ENCODE measurements at places on chromosomes 3 and 15. TPM values are rescaled to one million over a fixed set of nuclear protein-coding genes. Genes with fewer than 3 reads are reported as not detected.
A peak's percentile ranks its signal among the peaks of the same experiment; 100 is the strongest.

DNA sequence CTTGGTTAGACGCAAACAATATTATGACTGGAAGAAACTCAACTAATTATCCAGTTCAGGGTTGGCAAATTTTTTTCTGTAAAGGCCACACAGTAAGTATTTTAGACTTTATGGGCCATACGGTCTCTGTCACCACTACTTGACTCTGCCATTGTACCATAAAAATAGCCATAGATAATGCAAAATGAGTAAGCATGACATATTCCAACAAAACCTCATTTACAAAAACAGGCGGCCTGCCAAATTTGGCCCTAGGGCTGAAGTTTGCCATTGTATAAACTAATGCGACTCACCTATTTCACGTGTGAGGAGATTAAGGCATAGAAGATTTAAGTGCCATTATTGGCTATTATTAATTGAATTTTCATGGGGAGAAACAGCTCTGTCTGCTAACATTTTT lies 116.8 kb upstream of the CNTN6 start:
- H3K27ac ChIP-seq = no peak overlapping the region
- no peaks in the 10 kb centered on the region for H3K4me1 ChIP-seq
- no peak overlapping the region for H3K4me3 ChIP-seq
- DNase-seq = no peak
- no peaks in the 10 kb centered on the region for H3K36me3 ChIP-seq

DNA sequence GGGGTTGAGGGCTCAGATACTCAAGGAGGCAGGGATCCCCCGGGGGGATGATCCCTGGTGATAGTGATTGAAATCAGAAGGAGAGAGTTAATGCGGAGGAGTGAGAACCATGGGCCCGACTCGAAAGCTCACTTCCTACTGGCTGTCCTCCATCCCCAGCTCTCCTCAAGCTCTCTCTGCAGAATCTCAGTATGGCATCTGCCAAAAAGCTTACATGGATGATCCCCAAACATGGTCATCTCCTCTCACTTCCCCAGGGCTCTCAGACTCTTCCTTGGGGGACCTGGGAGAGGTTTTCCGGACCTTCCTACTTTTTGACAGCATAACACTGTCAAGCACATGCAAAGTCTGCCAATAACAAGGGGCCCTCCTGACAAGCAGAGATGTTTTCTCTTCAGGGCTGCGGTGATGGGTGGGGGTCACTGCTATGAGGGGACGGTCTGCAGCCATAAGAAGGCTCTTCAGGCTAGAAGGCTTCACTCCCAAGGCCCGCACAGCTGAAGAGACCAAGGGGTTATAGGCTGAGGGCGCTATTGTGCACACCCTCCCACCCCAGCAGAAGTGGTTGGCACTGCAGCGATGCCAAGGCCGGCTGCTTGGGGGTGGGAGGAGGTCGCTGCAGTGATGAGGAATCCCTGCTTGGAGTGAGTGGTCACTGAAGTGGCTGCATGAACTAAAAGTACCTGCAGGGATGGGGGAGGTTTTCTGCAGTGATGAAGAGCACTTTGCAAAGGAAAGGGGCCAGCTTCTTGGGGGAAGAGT lies 828 bp upstream of the VWA5B2 start:
- no peak for DNase-seq
- H3K4me3 ChIP-seq = no peak overlapping the region
- no peaks in the 10 kb centered on the region for H3K36me3 ChIP-seq
- H3K27ac ChIP-seq = no peak overlapping the region
- H3K27me3 ChIP-seq = peaks cover 36% of the 10 kb centered on the region

- no peak overlapping the region for H3K4me3 ChIP-seq
- H3K36me3 ChIP-seq = no peaks in the 10 kb centered on the region
- no peak overlapping the region for H3K27ac ChIP-seq
- no peak for DNase-seq
Observed at GRCh38 chr3:185042312-185043050, 110.4 kb downstream of the C3orf70 start.

DNA sequence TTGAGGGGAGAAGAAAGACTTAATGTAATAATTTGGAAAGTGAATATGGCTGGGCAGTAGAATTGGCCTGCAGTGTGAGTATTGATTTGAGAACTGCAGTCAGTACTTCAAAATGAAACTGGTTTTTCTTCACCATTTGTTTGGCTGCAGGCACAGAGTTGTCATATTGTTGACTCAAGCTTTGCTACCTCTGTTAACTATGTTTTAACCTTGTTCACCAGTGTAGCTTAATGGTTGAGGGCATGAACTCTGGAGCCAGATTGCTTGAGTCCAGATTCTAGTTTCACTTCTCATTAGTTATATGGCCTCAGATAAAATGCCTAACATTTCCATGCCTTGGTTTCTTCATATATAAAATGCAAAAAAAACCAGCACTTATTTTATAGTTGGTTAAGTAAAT lies 64.1 kb downstream of the CFAP44 start:
- no peak overlapping the region for H3K27ac ChIP-seq
- no peaks in the 10 kb centered on the region for H3K36me3 ChIP-seq
- H3K4me1 ChIP-seq = no peaks in the 10 kb centered on the region
- H3K27me3 ChIP-seq = no peaks in the 10 kb centered on the region
- no peak for DNase-seq
- no peak overlapping the region for H3K4me3 ChIP-seq

DNA sequence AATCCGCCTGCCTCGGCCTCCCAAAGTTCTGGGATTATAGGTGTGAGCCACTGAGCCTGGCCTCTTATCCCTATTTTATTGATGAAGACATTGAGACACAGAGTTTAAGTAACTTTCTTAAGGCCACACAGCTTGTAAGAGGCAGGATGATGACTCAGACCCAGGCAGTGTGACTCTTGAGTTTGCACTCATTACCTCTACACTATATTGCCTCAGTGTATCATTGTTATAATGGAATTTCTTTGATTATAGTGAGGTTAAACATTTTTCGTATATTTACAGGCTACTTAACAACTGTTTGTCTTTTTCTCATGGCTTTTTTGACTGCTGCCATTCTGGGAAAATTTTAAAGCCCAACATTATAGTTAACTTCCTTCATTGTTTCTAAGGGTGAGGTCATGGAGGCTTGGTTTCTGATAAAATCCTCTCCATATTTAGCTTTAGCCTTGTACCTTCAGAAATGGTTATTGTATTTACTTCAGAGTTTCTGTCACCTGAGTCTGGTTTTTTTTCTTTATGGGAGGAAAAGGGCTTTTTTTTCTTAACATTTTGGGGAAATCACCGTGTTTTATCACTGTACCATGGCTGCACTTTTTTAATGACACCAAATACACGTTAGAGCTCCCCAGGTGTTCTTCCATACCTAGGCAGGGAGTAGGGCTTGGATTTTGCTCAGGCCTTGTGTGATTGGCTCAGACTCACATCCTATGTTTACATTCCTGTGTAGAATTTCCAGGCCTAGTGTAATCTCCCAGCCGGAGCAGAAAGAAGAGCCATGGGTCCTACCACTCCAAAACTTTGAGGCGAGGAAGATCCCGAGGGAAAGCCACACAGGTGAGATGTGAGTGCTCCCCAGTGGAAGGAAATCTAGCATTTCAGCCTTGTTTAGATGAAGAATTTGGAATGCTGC lies 6.3 kb downstream of the ZNF774 start:
- H3K4me1 ChIP-seq = peaks cover 4% of the 10 kb centered on the region
- DNase-seq = peak; percentile 73
- no peaks in the 10 kb centered on the region for H3K36me3 ChIP-seq
- peak overlapping the region; percentile 75 for H3K27ac ChIP-seq

The CELSR3 gene
- 1.3 TPM for total RNA-seq

DNA sequence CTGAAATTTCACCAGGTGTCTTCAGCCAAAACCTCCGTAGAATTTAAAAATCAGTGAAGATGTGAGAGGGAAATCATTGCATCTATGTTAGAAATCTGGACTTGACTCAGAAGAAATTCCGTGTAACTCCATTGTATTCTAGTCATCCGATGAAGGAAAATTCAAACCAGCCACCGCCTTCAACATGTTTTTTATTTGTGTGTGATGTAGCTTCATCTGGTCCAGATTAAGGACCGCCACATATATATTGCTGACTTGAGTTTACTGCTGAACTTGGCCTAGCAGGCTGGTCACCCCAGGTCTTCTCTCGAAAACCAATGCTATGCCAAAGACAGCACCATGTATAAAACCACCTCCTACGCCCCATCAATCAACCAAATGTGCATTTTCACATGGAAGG lies 120.9 kb downstream of the FOXP1 start:
- DNase-seq = no peak
- H3K27ac ChIP-seq = no peak overlapping the region
- no peaks in the 10 kb centered on the region for H3K4me1 ChIP-seq
- H3K4me3 ChIP-seq = no peak overlapping the region
- H3K36me3 ChIP-seq = no peaks in the 10 kb centered on the region
- no peaks in the 10 kb centered on the region for H3K27me3 ChIP-seq

The DAZL gene
- not detected for total RNA-seq

- no peak overlapping the region for H3K4me3 ChIP-seq
- H3K27me3 ChIP-seq = no peaks in the 10 kb centered on the region
- no peaks in the 10 kb centered on the region for H3K36me3 ChIP-seq
- H3K4me1 ChIP-seq = peaks cover 5% of the 10 kb centered on the region
- no peak overlapping the region for H3K27ac ChIP-seq
- DNase-seq = no peak
Observed at GRCh38 chr3:31178467-31178866, 284.0 kb upstream of the GADL1 start.

DNA sequence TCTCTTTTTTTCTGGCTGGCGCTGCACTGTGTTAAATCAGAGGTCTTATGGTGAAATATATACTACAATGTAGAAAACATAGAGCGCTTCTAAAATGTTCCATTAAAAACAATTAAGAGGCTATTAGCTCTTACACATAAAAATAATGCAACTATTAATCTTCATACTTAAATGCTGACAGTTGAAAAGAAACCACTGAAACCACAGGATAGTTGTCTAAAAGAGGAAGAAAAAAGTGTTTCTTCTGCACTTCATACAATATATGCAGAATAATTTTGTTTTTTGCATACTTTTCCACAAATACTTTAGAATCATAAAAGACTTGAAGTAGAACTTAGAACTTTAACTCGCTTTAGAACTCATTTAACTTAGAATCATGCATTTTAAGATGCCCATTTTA lies 170.5 kb downstream of the PYDC2 start:
- DNase-seq = no peak
- H3K27ac ChIP-seq = no peak overlapping the region

The KBTBD13 gene
- not detected for total RNA-seq

GRCh38 chr3:38645076-38645475 lies 4.4 kb downstream of the SCN5A start:
- no peak overlapping the region for H3K27ac ChIP-seq
- peaks cover 12% of the 10 kb centered on the region for H3K27me3 ChIP-seq
- peaks cover 5% of the 10 kb centered on the region for H3K4me1 ChIP-seq
- H3K36me3 ChIP-seq = no peaks in the 10 kb centered on the region
- no peak overlapping the region for H3K4me3 ChIP-seq

The MINAR1 gene
- total RNA-seq = 0.35 TPM

DNA sequence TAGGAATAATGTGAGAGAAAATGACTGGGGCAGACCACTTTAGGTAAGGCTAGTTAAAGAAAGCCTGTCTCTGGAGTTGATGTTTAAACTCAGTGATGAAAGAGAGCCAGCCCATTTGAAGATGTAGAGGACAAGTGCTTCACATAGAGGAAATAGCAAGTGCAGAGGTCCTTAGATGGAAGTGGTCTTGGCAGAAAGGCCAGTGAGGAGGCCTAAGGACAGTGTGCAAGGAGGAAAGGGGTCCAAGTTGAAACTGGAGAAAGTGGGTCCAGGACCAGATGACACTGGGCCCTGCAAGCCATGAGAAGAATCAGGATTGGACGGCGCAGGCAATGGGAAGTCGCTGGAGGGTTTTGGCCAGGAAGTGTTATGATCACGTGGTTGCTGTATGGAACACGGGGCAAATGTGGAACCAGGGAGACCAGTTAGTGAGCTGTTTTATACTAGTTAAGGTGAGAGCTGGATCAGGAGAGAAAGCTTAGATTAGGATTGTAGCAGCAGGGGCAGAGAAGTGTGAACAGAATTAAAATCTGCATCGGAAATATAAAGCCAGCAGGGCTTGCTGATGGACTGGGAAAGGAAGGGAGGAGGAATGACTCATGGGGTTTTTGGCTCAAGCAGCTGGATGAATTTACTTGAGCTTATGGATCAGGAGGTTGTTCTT lies 48.0 kb upstream of the SCAANT1 start:
- no peaks in the 10 kb centered on the region for H3K36me3 ChIP-seq
- no peak overlapping the region for H3K4me3 ChIP-seq
- no peaks in the 10 kb centered on the region for H3K4me1 ChIP-seq
- no peaks in the 10 kb centered on the region for H3K27me3 ChIP-seq
- DNase-seq = peak; percentile 41

GRCh38 chr3:158771982-158772381 lies 29.9 kb upstream of the MFSD1 start:
- H3K4me1 ChIP-seq = peaks cover 10% of the 10 kb centered on the region
- H3K36me3 ChIP-seq = no peaks in the 10 kb centered on the region
- H3K27me3 ChIP-seq = no peaks in the 10 kb centered on the region
- H3K4me3 ChIP-seq = no peak overlapping the region
- H3K27ac ChIP-seq = no peak overlapping the region

The FBXW12 gene
- not detected for total RNA-seq
